ENCODE measurements at places on chromosomes 2 and 18.

- peak; percentile 69 for DNase-seq
Observed at GRCh38 chr2:160406591-160407392, 86.8 kb downstream of the RBMS1 start.

DNA sequence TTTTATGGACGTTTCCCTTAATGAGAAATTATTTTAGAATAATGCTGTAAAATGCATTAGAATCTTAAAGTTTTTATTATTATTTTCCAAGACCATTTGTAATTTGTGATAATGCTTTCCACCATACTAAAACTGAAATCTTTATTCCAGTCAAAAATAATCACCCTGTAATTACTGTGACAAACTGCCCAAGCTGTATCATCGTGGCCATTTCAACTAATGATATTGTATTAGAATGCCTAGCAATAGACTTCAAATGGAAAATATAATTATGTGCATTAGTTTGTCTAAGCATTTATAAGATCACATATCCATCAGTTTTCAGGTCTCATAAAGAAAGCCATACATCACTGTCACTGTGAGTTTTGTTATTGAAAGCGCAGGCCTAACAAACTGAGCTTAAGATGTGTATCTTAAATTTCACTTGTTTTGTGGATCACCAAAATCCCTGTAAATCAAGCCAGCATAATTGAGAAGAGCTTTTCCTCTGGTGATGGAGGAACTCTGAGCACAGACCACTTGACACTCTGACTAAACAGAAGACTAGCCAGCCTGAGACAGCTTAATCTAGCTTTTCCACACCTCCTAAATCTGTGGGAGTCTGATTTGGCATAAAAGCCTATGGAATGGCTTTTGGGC lies 1312.2 kb upstream of the ACVR2A start:
- no peak for DNase-seq

DNA sequence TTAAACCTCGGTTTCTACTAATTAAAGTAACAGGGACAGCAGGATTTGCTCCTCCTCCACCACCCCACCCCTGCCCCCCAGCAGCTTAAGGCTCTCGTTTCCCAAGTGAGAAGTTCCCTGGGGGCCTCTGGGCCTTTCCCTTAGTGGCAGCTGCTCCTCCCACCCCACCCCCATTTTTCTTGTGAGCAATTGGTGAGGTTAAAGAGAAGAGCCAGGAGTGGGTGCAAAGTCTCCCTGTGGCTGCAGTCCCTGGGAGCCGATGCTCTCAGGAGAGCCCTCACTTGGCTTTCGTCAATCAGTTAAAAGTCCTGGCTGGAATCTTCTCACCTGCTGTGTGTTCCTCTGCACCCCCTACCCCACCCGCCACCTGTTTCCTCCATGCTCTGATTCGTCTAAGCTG lies 48.7 kb upstream of the AGAP1 start:
- no peak for DNase-seq

DNA sequence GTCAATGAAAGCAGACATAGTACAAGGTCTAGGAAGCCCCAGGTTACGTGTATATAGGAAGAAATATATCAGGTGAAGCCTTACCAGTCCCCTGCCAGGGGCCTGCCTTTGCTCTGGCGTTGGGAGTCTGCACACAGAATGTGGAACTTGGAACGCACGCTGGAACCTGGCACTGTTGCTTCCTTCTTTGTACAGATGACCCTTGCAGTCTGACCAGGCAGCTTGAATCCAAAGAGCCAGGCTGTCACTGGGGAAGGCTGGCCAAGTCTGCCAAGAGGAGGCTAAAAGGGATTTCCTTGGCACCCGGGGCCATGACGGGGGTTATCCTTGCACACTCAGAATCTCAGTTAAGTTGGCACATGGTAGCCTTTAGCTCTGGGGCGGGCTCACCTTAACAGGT lies 39.5 kb downstream of the TMEM247 start:
- DNase-seq, result no peak

- no peak for DNase-seq
Observed at GRCh38 chr2:54471221-54471711, 15.1 kb downstream of the SPTBN1 start.

DNA sequence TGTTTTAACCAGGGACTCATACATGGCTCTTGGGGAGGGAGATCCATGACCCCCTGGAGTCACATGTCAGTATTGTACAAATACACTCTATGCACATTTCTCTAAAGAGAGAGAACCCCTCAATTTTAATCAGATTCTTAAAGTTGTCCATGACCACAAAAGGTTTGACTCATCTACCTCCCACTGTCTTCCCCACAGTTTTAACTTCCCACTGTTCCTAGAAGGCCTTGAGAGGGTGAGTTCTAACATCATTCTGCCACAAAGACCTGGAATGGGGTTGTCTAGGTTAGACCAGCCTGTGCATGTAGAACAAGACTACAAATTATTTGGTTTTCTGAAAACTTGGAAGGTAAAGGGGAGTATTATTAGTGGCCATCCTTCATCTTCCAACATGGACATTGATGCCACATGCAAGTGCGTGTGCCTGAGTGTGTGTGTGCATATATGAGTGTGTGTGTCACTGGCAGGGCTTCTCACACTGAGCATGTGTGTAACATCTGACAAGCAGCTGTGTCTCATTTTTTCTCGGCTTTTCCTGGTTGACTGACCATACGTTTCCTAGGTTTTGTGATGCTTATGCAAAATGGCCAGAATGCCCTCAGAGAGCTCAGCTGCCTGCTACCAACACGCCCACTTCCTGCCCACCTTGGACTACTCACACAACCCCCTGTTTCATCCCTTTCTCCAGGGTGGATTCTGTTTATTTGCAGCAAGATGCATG lies 94.6 kb upstream of the LGALSL start:
- DNase-seq, result no peak

DNA sequence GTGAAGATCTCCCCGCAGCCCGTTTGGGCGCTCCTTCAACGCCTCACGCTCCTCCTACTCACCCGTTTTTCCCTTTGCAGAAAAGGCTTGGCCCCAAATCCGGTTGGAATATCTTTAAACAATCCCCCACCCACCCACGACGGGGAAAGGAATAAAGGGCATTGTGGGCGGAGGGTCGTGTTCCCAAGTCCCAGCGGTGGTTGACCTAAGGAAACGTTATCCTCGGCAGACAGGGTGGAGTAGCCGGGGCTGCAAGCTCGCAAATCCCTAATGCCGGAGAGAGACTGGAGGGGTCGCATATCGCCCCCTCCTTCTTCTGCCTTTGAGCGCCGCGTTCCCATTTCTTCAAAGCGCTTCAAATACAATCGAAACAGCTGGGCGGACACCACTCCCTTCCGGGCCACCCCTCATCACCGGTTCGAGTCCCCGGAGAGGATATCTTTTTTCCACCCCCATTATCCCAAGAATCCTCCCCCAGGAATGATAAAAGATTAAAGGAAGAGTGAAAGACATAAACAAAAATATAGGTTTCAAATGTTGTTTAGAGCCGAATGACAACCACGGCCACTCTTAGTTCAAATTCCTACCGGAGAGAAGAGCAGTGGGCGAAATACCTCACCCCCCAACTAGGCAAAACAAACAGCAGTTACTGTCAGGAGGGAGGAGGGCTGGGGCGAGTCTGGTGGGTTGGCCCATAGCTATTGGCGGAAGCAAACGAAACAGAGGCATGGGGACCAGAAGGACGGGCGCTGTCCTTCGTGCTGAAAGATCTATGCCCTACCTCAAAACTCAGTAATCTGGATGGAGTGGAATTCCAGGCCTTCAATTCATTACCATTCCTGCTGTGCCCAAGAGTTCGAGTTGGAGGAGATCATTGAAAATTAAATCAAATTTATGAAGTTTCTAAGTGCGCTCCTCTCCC lies 2.8 kb upstream of the GAD1 start:
- DNase-seq, result no peak

DNA sequence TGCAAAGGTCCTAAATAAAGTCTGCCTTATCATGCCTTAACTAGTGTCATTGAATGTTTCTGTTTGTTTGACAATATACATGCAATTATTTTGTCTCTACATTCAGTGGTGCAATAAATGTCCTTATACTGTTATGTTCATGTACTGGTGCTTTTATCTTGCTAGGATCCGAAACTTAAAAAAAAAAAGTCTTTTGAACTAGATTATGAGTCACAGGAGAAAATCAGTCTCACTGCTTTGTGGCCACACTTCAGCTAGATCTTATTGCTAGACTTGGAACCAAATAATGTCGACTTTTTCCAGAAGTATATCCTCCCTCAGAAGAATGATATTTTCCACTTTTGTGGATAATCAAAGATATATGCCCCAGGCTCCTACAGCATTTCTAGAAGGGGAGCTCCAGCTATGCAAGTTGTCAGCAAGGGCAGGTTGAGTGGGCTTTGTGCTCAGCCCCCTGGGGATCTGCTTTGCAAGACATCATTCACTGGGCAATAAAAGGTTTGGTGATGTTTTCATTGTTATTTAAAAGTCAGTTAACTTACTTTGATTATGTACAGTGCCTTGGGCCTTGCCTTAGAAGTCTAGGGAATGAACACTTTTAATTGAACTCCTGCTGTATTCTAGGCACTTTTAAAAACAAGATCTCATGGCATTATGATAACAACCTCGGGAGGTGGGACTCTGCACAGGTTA lies 157.1 kb upstream of the LRRTM1 start:
- no peak for DNase-seq

- no peak for DNase-seq
Observed at GRCh38 chr2:137178951-137179377, 413.6 kb downstream of the THSD7B start.

GRCh38 chr2:231632559-231633142 lies 40.0 kb downstream of the TEX44 start:
- DNase-seq, result no peak

- no peak for DNase-seq
Observed at GRCh38 chr2:21289551-21289950, 165.8 kb downstream of the TDRD15 start.

DNA sequence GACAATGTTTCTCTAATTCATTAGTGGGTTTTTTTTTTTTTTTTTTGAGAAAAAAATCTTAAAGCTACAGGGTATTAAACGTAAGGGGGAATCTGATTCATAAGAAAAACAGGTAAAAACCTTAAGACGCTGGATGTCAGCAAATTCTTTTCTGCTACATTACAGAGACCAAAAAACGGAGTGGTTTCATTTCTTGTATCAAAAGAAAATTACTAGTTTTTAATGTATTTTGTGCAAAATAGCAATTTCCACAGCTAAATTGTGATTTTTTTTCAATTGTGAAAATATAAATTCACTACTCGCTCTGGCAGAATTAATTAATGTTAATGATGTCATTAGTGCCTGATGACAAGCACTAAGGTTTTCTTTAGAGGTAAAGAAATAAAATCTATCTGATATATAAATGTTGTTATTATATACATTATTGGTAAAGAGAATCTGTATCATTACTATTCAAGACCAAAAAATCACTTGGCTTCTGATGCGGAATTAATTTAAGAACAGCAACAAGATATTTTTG lies 9.9 kb downstream of the OTX1 start:
- DNase-seq, result no peak

DNA sequence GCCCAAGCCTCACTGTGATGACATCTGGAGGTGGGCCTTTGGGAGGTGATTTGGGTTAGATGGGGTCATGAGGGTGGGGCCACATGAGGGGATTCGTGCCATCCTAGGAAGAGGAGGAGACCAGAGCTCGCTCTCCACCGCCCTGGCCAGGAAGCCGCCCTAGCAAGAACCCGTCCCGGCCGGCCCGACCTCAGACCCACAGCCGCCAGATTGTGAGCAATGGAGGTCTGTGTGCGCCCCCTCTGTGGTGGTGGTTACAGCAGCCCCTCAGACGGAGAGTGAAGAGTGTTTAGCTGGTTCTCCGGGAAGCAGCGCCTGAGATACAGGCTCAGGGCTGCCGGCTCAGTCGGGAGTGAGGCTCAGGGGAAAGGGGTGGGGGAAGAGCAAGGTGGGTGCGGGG lies 83.3 kb downstream of the RTP5 start:
- DNase-seq, result no peak

DNA sequence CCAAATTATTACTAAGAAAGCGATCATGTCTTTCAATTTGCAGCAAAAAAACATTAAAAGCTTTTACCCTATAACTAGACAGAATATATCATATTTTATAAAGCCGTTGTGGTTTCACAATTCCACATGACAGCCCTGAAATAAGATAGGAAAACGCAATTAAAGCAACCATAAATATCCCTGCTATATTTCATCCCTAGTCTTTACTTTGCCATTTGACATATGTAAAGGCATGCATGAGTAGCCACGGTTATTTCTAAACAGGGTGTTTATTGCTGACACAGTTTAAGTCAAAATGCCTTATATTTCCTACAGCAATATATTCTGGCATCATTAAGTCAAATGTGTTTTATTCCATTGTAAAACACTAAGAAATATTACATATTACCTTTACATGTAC lies 239.9 kb downstream of the DSEL start:
- no peak for DNase-seq

- DNase-seq, result peak; percentile 76
Observed at GRCh38 chr18:13823707-13824395, at the start of gene MC5R. TSS of gene MC5R (plus strand) at chr18:13824149. CDS start at chr18:13825766, 1,617 bp downstream.

DNA sequence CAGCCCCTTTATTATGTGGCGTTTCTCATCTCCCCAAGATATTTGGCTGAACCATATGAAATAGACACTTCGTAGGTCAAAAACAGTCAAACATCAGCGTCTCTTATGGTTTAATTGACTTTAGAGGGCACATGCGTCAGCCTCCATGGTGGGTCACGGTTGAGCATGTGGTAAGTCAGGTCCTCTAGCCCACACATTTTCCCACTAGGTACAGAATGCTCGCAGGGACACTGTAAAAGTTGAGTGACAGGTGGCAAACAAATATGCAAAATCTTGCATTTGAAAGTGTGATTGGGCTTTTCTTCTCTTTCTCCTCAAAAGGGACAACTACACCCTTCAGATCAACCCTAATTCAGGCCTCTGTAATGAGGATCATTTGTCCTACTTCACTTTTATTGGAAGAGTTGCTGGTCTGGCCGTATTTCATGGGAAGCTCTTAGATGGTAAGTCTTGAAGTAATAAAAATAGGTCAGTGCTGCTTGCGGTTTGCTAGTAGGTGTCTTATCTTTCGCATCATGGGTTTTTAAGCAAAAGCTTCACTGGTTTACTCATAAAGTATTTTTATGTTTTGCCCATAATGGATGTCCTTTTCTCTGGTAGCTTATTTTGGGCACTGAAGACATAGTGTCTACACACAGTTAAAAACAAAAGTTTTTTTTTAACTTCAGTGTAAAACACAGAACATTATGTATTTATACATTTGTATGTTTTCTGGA lies 261.3 kb downstream of the ALPK2 start:
- DNase-seq, result no peak

DNA sequence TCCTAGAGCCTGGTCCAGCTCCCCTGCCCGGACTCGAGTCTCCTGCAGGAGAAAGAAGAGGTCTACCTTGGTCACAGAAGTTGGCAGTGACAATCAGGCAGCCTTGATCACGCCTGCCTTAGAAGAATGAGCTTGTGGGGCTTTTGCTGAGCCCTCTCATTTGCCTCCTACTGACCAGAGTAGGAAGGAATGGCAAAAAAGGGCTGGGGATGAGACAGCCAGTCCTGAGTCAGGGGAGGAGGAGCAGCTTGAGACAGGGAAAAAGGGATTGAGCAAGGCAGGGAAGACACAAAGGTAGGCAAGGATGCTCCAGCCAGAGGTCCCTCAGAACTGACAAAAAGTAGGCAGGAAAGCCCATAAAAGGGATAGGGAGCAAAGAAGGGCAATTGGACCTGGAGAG lies 6.0 kb downstream of the WDR54 start:
- no peak for DNase-seq

Data from activated CD8-positive, alpha-beta memory T cell treated with anti-CD3 and anti-CD28 coated beads, Interleukin-2, amount 50 U/mL, for 4 hours (primary cell).